SHP77 (cell line): ENCODE measurements at places on chromosomes 4 and X.

GRCh38 chr4:77156912-77157858 lies at the start of gene CCNG2:
Gene CCNG2, plus strand, starts transcription at chr4:77157207. Its CDS starts 1,326 bp downstream, at chr4:77158533.
- DNase-seq, result peak; percentile 93

GRCh38 chrX:26925088-26925487 lies 538.1 kb downstream of the PPP4R3C start:
- no peak for DNase-seq

- no peak for DNase-seq
These were observed 716.1 kb upstream of the INTU start for GRCh38 chr4:126916626-126917140.

DNA sequence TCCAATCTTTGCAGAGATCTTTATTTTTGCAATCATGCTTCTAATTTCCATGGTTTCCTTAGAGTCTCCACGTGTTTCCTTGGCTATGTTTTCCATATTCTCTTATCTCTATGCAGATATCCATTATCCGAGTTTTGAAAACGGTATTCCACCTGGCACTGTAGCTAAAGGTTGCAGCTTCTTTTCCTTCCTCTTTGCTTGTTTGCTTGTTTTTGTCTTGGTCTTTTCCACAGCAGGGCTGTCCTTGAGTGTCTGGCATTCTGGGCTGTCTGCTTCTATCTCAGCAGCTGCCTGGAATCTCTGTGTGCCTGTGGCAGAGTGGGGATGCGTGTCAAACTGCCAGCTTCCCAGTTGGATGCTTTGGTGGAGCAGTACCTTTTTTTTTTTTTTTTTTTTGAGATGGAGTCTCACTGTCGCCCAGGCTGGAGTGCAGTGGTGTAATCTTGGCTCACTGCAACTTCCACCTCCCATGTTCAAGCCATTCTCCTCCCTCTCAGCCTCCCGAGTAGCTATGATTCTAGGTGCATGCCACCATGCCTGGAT lies 46.9 kb downstream of the WFS1 start:
- no peak for DNase-seq

DNA sequence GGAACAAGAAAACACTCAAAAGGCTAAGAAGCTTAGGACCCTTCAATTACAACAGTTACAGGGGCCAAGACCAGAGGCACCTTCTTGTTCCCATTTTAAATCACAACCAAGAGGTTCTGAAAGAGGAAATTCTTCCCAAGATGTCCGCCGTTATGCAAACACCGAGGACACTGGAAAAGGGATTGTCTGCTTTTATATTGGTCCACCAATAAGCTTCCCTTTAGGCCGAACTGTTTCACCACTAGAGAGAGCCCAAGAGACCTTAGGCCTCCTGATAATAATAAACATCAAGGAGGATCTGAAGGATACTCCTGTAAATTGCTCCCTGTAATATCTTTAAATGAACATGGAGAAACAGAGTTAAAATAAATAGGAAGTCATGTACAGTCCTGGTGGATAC lies 92.6 kb upstream of the NLRP2B start:
- peak; percentile 34 for DNase-seq

- DNase-seq, result no peak
These were observed 97.8 kb downstream of the TMEM47 start for GRCh38 chrX:34559325-34559724.

GRCh38 chr4:38411981-38412536 lies 251.9 kb upstream of the KLF3 start:
- no peak for DNase-seq

DNA sequence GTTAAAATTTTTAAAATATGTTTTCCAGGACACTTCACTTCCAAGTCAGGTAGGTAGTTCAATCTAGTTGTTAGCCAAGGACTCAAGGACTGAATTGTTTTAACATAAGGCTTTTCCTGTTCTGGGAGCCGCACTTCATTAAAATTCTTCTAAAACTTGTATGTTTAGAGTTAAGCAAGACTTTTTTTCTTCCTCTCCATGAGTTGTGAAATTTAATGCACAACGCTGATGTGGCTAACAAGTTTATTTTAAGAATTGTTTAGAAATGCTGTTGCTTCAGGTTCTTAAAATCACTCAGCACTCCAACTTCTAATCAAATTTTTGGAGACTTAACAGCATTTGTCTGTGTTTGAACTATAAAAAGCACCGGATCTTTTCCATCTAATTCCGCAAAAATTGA lies 49.7 kb downstream of the XIAP start:
- no peak for DNase-seq

DNA sequence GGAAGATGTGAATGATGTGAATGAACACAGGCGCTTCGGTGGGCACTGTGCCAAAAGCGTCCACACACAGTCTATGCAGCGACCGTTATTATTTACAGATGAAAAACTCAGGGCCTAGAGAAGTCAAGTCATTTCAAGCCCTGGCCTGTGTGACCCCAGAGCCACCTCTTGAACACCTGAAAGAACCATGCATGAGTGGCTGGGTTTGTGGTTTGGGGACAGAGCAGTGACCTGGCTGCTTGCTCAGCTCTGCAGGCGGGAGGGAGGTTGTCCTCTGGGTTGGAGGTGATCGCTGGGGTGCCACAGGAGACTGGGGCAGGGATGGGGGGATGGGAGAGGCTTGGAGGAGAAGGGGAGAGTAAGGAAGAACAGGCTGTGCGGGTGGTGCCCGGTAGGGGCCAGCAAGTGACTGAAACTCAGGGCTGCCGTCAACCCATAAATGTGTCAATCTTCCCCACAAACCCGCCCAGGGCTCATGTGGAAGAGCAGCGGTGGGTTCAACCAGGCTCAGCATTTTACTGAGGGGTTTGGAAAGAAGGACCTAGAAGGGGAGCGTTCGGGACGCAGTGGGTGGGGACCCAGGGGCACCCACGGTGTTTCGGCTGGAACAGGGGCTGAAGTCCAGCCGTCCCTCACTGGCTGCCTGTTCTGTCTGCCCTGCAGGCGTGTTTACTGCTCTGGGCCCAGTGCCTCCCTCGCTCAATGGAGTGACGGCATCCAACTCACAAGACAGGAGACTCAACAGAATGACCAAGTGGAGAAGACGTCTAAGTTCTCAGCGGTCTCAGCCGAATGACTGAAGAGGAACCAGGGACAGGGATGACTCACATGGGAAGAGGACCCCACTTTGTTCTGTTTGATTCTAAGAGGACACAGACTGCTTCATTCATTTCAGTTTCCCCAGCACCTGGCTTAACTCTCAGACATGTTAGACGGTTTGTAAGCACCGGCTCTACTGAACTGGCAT lies 167.8 kb downstream of the AFAP1 start:
- DNase-seq, result no peak

- no peak for DNase-seq
These were observed 114.1 kb upstream of the RAP2C start for GRCh38 chrX:132333351-132333750.
